Activated naive CD4-positive, alpha-beta T cell treated with anti-CD3 and anti-CD28 coated beads, Interleukin-2, amount 50 U/mL, for 16 hours (primary cell): ENCODE measurements at places on chromosomes 3 and 15.

DNA sequence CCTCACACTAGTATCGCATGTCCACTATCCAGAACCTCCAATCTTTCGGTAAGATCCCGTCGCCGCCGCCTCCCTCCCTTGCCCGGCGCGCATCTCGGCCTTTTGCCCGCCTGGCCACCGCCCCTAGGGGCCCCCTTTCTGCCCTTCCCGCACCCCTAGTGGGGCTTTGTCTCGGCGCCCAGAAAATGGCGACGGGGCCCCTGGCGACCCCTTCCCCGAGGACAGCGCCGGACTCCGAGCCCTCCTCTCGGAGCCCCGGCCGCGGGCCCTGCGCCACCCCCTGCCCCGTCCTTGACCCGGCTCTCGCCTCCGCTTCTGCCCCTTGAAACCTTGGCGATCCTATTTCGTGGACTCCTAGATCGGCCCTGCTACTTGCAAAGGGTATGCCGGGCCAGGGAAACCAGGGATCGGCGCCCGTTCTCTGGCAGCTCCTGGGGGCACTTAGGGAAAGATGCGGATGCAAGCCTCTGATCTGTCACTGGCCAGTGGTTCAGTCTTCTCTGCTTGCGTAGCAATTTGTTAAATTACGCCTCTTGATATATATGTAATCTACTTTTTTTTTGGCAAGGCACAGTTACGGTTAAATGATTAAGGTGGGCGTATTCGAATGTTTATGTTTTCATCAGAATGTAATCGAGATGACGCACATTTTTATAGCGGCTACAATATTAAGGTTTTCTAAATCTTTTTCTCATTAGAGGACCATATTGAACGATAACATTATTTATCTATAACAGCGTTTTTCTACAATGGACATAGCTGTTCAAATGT, 603 bp downstream of the EIF1B start:
- DNase-seq, result peak; percentile 44

- DNase-seq, result no peak
Observed at GRCh38 chr3:175659670-175660350, 800.7 kb downstream of the NAALADL2 start.

DNA sequence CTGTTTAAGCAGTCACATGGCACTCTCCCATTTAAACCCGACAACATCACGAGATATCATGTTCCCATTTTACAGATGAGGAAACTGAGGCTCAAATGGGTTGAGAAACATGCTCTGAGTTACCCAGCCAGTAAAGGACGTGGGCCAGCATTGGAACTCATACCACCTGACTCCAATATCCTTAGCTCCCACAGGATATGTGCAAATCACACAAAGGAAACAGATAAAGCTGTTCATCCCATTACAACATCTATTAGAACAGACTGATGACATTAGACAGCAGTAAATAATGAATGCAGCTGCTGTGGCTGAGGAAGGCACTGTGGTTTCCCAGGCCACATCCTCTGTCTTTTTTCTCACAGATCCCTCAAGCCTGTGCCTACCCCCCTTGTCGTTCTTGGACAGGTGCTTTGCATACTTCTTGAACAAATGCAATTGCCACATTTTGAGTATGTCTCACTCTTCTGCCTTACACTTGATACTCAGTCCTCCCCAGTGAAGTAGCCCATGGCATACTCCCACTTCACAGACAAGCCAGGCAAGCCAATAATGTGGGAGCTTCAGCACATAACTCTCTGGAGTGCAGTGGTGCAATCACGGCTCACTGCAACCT, 17.7 kb downstream of the FRMD4B start:
- no peak for DNase-seq

GRCh38 chr3:189369636-189370035, 197.9 kb downstream of the TPRG1 start:
- no peak for DNase-seq

DNA sequence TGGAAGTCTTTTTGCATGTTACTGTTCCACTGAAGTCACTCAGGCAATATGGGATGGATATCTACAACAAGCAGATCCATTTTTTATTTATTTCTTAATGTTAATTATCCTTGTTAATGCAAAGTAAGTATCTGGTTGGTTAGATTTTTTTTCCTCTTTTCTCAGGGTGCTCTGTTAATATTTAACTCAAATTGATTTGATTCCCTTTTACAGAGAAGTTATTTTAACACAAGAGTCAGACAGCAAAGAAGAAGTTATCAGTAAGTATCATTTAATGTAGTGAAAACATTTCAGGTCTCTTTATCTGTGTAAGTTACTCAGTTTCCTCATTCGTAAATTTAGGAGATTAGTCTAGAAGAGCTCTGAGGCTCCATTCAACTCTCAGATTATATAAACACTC, 34.3 kb downstream of the TBC1D23 start:
- no peak for DNase-seq

DNA sequence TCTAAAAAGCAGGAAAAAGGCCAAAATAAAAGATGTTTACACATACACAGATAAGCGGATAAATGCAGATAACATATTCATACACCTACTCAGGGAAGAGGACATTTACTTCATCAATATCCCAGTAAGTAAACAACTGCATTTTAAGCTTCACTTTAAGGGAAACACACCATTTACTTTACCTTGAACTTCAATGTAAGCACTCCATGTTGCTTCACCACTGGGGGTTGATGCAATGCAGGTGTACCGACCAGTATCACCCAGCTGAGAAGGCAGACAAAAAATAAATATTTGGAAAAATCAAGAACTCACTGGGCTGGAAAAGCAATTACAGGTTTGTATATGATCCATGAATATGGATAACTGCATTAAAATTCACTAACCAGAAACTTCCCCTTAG, 1099.5 kb downstream of the ROBO1 start:
- DNase-seq, result no peak

GRCh38 chr3:115428841-115429240, 194.5 kb upstream of the GAP43 start:
- no peak for DNase-seq

DNA sequence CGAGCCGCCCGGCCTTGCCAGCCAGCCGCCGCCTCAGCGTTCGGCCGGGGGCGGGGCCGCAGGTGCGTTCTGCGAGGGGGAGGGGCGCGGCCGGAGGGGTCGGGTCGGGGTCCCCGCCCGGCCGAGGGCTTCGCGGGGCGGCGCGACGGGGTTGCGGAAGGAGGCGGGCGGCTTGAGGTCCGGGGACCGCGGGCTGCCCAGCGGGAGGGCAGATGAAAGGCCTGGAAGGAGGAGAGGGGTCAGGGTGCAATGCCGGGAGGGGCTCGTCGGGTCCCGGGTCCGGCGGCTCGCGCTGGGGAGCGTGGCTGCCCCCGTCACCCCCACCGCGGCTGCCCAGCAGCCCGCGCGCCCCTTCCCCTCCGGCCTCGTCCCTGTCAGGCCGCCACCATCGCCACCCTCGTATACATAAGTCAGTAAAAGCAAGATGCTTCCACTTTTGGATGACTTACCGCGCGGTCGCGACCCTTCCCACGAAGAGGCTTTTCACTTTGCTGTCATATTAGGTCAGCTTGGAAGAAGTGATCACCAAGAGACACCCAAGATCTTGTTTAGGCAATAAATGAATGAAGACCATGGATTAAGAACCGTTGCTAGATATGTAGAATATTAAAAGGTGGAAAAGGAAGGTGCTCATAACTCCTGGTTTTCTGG, 620 bp upstream of the ANP32A start:
- peak; percentile 28 for DNase-seq

GRCh38 chr3:175075269-175075668, 216.1 kb downstream of the NAALADL2 start:
- no peak for DNase-seq

GRCh38 chr3:127670761-127671522, 1.8 kb upstream of the ABTB1 start:
- peak; percentile 8 for DNase-seq

DNA sequence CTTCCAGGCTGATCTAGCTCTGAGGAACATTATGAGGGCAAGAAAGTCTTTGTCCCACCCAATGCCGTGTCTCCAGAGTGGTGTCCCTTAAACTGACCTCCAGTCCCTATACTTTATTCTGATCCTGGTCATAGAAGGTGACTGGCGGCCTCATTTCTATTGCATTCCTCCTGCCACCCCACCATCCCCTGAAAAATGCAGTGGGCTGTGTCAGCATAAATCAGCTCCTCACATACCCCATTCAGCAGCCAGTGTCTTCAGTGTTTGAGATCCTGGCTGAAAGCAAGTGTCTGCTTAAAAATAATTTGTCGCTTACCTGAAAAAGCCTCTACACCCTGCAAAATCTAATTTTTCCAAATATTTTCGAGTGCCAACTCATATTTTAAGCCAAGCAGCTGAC, 346.1 kb downstream of the FEZF2 start:
- DNase-seq, result no peak

DNA sequence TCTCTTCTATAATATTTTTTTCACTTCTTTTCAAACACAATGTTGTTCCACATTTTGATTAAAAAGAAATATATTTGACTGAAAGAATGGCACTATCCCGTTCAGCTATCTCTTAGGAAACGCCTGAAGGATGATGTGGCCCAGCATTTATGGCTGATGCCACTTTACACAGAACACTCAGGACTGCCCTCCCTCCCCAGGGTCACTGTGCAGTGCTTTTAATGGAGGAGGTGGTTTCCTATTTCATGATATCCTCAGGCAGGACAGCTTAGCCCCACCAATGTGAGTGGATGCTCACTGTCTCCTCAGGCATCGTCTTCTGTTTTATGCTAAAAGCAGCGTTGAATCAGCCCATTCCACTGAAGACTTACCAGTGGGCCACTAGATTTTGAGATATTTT, 135.9 kb downstream of the KCNAB1 start:
- no peak for DNase-seq

- DNase-seq, result no peak
Observed at GRCh38 chr15:82530006-82530405, 10.3 kb downstream of the RPS17 start.

DNA sequence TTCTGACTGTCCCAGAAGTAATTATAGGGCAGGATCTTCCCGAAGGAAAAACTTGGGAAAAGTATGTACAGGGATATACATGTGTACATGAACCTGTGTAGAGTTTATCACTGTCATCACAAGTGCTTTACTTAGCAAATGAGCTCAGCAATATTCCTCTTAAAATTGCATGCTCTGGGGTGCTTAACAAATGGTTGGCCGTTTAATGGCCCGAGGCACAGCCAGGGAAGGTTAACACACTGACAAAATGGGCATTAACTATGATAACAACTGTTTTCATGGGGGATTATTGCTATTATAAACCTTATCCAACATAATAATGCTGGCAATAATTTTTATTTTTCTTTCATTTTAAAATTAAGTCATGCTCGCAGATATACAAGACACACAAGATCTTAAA, 459.3 kb downstream of the TUSC7 start:
- no peak for DNase-seq

DNA sequence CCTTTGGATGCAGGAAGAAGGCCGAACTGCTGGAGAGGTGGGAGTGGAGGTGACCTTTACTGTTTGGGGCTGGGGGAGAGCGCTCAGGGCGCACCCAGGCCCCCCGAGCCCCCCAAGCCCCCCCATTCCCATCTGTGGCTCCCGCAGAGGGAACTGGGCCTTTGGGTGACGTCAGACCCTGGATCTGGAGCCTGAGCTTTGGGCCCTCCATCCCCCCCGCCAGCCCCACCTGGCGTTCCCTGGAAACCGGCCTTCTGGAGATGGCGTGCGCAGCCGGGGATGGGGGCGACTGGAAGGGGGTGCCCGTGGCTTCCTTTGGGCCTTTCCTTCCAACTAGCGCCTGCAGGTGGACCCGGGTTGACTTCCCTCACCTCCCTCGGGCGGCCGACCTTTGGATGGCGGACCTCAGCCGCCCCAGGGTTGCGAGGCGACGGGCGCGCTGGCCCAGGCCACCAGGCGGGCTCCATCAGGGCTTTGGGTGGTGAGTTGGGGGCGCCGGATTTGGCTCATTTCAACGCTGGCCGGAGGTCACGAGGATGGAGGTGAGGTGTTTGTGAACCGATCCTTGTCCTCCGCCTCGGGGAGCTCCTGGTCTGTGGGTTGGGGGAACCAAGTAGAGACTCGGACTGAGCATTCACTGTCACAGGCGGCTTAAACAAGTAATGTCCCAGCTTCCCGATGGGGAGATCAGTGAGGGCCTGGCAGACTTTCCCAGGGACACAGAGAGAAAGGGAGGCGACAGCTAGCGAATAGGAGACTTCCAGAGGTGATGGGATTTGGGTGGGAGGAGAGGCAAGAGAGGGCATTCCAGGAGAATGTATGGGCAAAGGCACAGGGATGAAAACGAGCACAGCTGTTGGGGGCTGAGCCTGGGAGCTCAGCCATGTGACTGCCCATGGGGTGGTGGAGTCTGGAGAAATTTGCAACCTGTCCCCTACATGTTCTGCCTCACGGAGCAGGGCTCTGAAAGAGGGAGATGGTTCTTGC, 709 bp downstream of the SCAMP5 start:
- DNase-seq, result peak; percentile 12

GRCh38 chr3:159923336-159923735, 65.3 kb upstream of the IL12A start:
- no peak for DNase-seq

DNA sequence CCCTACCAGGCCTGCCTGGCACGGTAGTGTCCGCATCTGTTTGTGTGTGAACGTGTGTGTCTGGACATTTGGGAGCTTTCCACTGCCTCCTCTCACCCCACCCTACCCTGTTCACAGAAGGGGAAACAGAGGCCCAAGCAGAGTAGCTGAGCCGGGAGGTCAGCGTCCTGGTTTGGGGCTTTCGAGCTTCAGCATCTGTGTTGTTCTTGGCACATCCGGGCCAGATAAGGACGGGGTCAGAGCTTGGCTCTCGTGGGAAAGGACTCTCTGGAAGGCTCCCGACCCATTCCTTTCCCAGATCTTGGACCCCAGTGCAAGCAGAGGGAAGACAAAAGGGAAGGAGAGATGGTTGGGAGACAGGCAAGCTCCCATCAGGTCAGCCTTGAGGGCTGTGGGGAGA, 6.3 kb upstream of the PTH1R start:
- no peak for DNase-seq

DNA sequence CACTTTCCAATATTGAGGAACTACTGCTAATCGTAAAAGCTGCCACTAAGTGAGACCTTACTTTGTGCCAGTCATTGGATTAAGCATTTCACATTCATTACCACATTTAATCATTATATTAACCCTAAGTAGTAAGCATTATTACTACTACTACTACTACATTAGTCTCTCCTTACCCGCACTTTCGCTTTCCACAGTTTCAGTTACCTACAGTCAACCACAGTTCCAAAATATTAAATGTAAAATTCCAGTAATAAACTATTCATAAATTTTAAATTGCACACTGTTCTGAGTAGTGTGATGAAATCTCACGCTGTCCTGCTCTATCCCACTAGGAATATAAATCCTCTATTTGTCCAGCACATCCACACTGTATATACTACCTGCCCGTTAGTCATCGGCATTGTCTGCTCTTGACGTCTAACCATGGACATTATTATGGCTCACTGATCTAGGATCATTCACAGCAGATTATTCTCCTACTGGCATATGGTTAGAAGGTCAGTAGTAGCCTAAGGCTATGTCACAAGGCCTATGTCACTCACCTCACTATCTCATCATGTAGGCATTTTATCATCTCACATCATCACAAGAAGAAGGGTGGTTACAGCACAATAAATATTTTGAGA, 121.1 kb downstream of the GSK3B start:
- DNase-seq, result no peak
